Activated T-cell treated with anti-CD3 and anti-CD28 coated beads, Interleukin-2, amount 50 U/mL, for 4 hours (primary cell): ENCODE measurements at places on chromosomes 4 and X.

- DNase-seq: no peak
Observed at GRCh38 chr4:64715741-64716140, 306.5 kb upstream of the TECRL start.

GRCh38 chr4:90474484-90474883, 347.3 kb downstream of the CCSER1 start:
- DNase-seq: no peak

- DNase-seq: no peak
Observed at GRCh38 chr4:3487861-3488260, 24.8 kb downstream of the DOK7 start.

DNA sequence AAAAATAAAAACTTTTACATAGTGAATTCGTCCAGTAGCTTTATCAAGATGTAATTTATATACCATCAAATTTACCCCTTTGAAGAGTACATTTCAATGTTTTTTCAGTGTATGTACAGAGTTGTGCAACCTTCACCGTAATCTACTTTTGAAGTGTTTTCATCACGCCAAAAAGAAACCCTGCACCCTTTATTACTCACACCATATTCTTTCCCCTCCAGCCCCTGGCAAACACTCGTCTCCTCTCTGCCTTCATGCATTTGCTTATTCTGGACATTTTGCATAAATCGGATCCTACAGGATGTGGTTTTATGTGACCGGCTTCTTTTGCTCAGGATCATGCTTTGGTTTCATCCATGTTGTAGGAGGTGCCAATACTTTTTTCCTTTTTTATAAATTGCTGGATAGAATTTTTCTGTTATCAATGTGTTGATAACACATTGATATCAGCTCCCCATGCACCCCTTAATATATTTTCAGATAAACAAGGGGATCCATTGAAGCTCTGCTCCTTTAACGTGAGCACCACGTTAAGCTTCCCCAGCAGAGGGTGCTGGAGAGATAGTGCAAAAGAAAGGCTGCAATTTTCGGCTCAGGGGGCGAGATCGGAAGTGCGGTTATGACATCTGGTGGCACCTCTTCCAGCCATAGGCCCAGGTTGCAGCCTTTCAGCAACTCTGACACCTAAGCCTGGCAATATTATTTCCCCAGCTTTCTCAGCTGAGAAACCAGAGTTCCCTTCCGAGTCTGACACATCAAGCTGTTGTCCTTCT, 100.1 kb upstream of the VCX3B start:
- DNase-seq: no peak

DNA sequence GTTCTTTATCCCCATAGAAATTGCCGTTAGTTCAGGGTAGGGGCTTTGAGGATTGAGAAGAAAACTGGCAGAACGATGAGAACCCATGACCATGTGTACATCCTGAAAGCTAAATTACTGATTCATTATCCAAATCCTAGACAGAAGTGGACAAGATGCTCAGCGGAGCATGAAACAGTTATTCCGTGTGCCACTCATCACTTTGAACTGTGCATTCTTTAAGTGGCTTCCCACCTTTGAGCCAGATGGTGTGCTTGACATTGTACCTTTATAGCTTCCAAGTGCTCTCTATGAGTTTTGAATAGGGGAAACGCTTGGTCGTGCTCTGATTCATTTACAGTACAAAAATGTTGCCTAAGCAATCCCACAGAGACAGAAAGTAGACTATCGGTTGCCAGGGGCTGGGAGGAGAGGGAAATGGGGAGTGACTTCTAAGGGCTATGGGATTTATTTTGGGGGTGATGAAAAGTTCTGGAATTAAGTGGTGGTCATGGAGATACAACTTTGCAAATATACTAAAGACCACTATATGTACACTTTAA, 100.0 kb downstream of the DOCK11 start:
- no peak for DNase-seq

- DNase-seq: no peak
Observed at GRCh38 chrX:105869701-105870100, 47.4 kb downstream of the NRK start.

GRCh38 chrX:22534643-22535042, 261.9 kb downstream of the CBLL2 start:
- no peak for DNase-seq

DNA sequence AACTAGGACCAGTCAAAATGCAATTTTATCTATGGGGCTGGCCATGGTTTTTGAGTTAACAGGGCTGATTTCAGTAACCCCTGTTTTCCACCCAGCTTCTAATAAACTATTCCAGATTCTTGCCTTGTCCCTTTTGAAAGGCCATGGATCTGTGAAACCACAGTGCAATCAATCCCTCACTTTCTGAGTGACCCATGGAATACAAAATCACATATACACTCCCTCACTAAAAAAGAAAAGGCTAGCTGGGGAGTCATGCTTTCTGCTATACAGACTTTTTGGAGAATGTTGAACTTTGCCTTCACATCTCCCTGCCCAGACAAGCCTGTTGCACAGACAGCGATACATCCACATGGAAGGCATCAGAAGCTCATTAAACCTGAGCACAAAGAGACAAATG, 47.9 kb downstream of the MAD2L1 start:
- DNase-seq: no peak

GRCh38 chrX:149010013-149010852, 494.9 kb downstream of the IDS start:
- DNase-seq: no peak

DNA sequence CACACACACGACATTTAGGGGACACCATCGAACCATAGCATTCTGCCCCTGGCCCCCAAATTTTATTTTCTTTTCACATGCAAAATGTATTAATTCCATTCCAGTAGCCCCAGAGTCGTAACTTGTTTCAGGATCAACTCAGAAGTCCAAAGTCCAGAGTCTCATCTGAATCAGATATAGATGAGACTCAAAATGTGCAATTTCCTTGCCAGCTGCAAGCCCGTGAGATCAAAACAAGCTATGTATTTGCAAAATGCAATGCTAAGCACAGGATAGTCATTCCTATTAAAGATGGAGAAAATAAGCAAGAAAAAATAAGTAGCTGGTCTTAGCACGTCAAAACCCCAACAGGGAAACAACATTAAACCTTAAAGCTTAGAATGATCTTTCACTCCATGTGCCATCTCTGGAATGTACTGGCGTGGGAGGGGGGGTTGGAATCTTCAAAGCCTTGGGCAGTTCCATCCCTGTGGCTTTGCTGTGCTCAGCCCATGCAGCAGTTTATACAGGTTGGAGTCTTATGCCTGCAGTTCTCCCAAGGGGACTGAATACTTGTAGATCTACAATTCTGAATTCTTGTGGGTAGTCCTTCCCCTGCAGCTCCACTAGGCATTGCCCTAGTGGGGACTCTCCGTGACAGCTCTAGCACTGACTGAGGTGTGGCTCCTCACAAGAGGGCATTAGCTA, 47.7 kb upstream of the SYTL5 start:
- no peak for DNase-seq

GRCh38 chr4:169675825-169676224, 55.4 kb downstream of the CLCN3 start:
- DNase-seq: no peak

- no peak for DNase-seq
Observed at GRCh38 chr4:99859618-99860017, 34.6 kb downstream of the LAMTOR3 start.

GRCh38 chr4:48022192-48022799, 5.7 kb downstream of the NIPAL1 start:
- DNase-seq: no peak

DNA sequence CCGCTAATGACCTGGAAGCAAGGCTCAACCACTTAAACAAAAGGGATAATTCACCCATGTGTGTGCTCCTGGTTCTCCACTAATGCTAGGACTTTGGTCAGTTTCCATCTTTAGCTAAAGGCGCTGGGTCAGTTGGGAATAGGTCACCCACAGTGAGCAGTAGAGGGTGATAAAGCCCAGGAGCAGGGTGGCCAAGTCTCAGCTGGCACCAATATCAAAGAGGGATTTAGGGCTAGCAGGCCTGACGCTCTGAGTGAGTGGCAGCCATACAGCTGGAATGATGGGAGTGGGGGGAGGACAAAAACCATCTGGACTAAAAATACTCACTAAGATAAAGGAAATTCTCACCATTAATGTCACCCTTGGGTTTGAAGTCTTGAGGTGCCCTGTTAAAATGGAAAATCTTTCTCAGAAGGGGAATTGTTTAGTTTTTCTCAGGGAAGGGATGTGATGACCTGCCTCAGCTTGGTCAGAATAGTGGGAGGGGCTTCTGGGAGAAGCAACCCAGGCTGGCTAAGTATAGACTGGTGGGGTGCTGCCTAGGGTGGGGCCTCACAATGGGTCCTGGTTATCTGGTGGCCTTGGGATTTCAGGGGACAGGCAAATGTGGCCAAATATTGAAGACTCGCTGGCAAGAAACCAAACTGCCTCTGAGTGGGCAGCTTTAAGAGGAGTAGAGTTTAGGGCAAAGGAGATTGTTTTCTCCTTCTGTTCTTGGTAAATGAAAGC, 47.1 kb downstream of the TSC22D3 start:
- DNase-seq: no peak

DNA sequence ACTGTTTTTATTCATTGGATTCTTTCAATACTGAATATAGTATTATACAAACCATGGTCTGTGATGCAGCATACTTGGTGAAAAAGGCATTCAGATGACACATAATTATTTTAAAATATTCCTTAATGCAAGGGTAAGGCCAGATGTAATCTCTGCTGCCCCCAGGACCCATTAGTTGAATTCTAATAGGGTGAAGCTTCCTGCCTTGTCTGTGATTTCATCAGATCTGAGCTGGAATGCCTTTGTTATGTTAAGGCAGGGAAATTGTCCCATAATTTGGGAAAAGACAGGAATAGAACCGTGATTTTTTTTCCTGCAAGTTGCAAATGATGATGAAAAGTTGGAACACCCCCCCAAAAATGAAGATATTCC, 26.1 kb downstream of the ZRSR2 start:
- no peak for DNase-seq

DNA sequence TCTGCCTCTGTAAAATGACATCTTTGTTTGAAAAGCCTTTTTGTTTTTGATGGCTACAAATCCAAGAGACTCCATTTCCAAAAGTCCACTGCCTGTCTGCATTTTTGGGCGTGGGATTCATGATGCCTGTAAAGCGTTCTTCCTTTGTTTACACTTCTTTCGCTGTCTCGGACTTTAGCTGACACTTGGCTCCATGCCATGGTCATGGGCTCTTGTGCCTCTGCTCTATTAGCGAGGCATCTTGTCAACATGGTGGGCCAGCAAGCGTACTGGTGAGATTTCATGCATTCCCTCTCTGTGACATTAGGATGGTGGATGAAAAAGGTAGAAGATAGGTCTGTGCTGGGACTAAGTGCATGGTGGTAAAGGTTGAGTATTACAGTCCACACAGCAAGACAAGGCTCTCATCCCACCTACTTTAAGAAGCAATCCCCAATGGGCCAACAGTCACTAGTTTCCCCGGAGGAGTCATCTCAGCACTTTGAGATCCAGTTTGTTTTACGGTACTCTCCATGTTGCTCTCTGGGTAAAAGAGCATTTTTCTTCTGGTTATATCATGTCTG, 298.2 kb upstream of the KLF3 start:
- DNase-seq: no peak
